G401 (cell line): ENCODE measurements at places on chromosomes 3 and 15.

DNA sequence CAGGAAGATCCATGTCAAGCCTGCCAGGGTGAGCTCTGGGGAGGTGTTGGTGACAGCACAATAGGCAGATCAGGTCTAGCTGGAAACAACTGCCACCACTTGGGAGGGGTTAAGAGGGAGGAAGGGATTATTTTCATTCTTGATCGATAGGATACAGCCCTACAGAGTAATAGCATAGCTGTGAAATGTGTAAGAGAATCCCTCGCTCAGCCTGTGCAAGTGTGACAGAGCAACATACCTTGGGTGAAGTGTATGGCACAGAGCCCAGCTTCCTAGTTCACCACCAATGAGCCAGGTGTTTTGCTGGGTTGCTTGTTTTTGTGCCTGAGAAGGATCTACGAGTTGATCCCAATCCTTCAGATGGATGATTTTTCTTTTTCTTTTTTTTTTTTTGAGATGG is 9.2 kb upstream of the DCUN1D1 start:
- no peak for DNase-seq

DNA sequence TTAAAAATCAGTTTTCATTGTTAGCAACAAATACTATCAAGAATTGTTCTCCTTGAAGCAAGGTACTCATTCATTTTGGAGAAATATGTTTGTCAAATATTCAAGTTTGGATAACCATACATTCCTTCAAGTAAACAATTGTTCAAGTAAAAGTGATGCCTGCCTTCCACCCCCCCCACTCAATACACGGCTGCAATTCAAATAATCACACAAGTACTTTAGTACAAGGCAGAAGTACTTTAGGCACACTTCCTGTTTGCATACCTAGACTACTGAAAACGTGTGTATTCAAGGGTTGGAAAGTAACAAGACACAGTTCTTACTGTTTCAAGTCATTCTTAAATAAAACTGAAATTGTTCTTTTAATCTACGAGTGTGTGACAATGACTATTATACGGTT is 45.4 kb downstream of the TJP1 start:
- no peak for DNase-seq

- DNase-seq: no peak
Measured at GRCh38 chr3:45644791-45645201, 44.4 kb upstream of the SACM1L start.

DNA sequence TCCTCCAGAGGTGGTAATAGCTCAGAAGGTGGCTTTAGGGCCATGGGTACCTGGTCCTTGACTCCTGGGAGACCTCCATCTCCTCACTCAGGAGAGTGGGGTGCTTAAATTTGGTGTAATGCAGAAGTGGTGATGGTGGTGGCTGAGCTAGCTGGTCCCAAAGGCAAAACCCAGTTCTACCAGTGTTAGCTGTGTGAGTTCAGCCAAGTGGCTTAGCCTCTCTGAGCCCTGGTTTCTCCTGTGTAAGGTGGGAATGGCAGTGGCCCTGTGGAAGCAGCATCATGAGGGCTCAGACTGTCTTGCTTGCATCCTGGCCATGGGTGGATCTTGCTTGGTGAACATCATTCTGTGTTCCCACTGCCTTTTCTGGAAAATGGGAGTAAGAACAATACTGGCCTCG is 9.4 kb downstream of the SEMA3F start:
- DNase-seq: no peak
